ENCODE measurements at places on chromosomes 1 and 21. TPM values are rescaled to one million over a fixed set of nuclear protein-coding genes. Genes with fewer than 3 reads are reported as not detected.

GRCh38 chr1:216670118-216670883 lies 52.9 kb downstream of the ESRRG start:
- no peak for DNase-seq

OR2T2 gene
- not detected for total RNA-seq

IFI44L gene
- 38.3 TPM for total RNA-seq

DNA sequence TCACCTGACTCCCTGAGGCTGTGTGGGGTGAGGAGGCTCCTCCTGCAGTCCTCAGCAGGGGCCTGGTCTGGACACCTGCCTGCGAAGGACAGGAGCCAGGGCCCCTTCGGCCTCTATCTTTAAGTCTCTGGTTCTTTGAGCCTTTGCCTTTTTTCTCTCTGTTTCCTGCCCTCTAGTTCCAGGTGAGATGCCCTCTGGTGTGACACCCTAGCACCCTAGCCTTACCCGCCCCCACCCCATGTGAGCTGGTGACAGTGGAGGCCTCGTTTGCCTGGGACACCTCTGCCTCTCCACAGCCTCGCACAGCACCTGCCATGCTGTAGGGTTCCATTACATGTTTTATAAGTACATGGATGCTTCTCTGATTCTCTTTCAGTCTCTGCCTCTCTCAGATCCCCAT lies 47.3 kb downstream of the DDX20 start:
- DNase-seq, result no peak

- DNase-seq, result no peak
These were observed 32.6 kb downstream of the NEK2 start for GRCh38 chr1:211642870-211643269.

DNA sequence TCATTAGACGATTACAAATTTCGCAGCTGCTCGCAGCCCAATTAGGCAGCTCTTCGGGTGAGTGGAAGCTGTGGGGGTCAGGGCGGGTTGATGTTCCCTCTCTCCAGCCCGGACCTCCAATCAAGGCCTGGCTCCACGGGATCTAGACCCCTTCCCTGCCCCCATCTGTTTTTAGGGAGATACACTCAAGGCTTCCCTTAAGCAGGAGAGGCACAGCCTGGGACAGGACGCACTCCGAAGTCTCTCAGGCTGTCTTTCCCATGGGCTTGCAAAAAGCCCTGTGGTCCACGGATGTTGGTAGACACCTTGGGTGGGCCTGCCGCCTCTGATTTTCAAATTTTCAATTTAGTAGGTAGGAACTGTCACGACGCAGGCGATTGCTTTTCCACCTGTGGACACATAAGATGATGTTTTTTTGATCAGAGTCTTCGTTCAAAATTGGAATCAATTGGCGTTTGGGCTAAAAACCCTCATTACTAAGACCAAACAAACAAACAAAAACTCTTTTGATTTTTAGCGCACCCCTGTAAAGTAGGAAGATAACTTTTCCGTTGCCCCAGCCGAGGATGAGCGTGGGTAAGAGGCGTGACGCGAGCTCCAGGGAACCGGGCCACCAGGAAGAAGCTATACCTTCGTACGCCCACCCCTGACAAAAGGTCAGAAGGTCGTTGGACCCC lies 2.5 kb upstream of the LHX8 start:
- no peak for DNase-seq

PLA2G2F gene
- total RNA-seq, result not detected

- DNase-seq, result peak; percentile 17
These were observed 160.9 kb downstream of the GABPA start for GRCh38 chr21:25895565-25896205.

DNA sequence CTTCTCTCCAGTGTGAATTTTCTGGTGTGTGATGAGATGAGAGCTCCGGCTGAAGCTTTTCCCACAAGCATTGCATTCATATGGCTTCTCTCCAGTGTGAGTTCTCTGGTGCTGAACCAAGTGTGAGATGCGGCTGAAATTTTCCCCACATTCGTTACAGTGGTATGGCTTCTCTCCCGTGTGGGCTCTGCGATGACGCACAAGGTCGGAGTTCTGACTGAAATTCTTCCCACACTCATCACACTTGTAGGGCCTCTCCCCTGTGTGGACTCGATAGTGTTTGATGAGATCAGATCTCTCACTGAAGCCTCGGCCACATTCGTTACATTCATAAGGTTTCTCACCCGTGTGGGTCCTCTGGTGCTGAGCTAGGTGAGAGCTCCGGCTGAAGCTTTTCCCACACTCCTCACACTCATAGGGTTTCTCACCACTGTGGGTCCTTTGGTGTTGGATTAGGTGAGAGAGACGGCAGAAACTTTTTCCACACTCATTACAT lies 7.4 kb downstream of the ZNF436 start:
- peak; percentile 9 for DNase-seq

DNA sequence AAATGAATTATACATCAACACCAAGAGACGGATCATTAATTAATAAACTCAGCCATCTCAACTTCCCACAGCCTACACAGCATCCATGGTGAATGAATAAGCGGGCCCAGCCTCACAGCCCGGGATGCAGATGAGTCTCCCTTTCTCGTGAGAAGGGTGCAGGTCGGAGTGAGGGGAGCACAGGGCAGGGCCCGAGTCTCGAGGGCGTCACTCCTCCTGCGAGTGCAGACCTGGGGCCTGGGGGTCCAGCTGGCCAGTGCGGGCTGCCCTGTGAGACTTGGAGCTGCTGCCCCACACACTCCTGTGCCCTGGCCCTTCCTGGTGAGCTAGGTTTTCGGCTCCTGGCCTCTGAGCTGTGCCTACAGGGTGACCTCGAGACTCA lies 74.7 kb downstream of the AJAP1 start:
- no peak for DNase-seq

- no peak for DNase-seq
These were observed 300.3 kb downstream of the ASTN1 start for GRCh38 chr1:176864211-176864610.

- DNase-seq, result no peak
These were observed 571 bp downstream of the WDR3 start for GRCh38 chr1:117930173-117930447.
